ENCODE measurements at places on chromosomes 5 and 9.

DNA sequence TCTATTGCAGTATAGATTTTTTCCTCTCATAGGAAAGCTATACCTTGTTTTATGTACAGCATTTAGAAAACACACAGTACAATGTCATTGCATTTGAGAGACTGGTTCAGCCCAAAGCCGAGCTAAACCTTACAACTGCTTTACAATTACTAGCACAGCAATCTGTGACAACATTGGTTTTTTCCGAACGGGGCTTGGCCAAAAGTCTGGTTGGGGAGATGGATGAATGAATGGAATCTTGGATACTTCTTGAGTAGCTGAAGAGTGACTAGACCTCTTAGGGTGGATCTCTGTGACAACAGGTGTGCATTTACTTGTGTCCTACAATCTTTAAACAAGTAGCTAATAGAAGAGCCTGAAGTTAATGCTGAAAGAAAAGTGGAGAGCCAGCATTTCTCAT lies 1.2 kb downstream of the SGCD start:
- DNase-seq, result no peak

DNA sequence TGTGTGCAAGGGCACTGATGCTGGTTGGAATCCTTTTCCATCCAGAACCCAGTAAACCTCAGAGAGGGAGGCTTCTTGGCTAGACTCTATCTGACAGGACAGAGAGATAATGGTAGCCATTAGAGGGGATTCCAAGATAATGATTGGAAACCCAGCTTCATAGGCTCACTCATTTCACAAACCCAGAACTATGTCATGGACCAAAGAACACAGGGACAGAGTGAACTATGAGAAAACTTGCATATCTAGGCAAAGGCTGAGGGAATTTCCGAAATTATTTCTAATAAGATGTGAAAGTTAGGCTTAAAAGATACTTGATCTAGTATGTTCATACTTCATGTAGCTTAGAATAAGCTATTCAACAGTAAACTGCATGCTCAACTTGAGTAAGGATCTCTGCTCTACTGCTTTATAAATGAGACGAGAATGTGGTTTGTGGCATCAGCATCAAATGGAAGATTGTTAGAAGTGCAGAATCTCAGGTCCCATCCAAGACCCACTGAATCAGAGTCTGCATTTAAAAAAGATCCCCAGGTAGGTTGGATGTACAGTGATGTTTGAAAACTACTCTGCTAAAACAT lies 261.4 kb downstream of the DMRT2 start:
- DNase-seq, result no peak

DNA sequence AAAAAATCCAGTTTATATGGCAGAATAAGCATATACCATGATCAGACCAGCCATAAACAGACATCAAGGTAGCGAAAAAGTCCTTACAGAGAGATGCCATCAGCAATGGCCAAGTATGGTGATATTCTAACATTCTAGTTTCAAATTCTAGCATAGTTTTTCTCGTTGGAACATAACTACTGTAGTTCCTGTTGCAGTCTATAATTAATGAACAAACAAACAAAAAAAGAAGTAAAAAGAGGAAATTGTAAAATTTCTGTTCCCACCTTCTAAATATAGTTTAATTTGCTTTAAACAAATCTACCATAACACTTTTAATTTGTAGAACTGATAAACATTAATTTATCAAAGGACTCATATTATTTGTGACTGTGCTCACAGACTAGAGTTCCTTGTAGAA lies 9.9 kb upstream of the CD180 start:
- DNase-seq, result no peak

DNA sequence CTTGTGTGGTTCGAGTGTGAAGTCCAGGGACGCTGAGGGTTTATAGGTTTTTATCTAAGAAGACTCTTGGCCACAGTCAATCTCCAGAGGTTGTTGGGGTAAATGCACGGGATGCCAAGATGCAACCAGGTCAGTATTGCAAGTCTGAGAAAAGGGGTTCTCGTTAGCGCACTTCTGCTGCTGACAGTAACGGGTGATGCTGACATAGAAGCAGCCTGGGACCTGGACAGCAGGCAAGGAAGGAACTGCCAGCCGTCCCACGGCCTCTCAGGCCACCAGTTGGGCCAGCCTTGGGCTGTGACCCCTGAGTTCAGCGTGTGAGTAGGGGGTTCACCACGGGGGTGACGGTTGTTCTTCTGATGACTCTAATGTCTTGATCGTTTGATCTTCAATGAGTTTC lies 39.0 kb downstream of the TENT4A start:
- DNase-seq, result no peak

- no peak for DNase-seq
Measured at GRCh38 chr5:92580814-92581213, 1000.2 kb downstream of the NR2F1-AS1 start.

- DNase-seq, result no peak
Measured at GRCh38 chr5:133246376-133247150, 194.8 kb downstream of the HSPA4 start.

GRCh38 chr5:97838214-97838613 lies 655.2 kb upstream of the RIOK2 start:
- DNase-seq, result no peak

- DNase-seq, result no peak
Measured at GRCh38 chr5:160769301-160769700, 82.7 kb downstream of the ATP10B start.

All from naive thymus-derived CD8-positive, alpha-beta T cell (primary cell).